ENCODE measurements at places on chromosomes 12 and 14.

GRCh38 chr14:75458305-75458704 is 30.5 kb downstream of the JDP2 start:
- DNase-seq: no peak

DNA sequence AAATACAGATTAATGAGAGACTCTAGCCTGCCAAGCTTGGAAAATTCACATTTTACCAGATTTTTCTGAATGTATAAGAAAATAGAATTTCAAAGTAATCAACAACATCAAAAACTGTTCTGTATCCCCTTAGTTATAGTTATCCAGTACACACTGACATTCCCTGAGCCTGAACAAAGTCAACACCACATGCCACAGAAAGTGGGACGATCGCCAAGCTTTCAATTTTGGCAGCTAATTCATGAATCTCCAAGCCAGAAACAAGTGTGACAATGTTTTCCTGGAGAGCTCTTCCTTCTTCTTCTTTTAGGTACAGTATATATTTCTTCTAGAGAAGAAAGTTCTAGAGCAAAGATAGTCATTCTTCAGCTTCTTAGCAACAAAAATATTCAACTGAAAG is 290.2 kb downstream of the PRKD1 start:
- no peak for DNase-seq

GRCh38 chr12:78328524-78328923 is 497.8 kb downstream of the NAV3 start:
- DNase-seq: no peak

DNA sequence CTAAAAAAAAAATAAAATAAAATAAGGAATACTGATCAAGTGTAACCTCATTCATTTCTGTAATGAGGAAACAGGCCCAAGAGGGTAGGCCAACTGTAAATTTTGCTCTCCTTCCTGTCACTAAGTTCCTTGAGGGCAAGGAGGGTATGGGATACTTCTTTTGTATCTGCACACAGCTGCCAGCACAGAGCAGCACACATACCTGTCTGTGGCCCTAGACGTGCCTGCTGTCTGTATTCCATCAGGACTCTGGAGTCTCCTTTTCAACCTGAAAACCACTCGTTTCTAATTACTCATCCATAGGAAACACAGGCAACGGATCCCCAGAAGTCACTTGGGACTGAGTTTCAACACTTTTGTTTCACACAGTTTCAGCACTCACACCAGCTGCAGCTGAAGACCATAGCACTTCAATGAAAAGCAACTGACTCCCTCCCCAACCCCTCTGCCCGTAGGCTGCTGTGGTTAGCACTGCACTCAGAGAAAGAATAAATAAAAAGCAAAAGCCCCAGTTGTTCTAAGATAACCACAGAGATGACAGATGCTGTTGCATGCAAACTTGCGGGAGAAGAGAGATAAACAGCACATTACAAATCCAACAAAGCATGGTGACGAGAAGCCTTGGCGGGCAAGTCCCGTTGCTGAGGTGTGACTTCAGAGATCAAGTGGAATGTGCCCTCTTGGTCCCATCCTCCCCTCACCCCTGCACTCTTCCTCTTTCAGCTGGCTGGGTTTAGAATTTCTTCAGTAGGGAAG is 24.9 kb downstream of the CRACR2A start:
- peak; percentile 80 for DNase-seq

DNA sequence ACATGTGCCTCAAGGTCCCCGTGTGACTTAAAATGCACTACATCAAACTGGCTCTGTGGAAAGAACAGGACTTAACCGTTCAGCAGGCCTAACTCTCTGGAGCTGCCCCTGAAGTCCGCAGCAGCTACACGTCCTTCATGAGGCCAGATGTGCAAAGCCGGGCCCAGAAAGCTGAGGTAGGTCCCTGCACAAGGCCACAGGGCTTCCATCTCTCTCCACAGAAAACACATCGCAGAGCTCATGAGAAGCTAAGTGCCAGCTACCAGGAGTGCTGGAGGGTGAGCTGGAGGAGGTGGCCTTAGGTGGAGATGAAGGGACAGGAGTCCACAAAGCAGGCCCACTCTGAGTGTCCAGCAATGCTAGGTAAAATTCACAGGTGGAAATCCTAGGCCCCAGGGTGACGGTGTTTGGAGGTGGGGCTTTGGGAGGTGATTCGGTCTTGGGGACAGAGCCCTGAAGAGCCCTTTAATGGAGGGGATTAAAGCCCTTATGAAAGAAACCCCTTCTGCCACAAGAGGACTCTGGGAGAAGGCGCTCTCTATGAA is 52.4 kb downstream of the VCPKMT start:
- DNase-seq: no peak

DNA sequence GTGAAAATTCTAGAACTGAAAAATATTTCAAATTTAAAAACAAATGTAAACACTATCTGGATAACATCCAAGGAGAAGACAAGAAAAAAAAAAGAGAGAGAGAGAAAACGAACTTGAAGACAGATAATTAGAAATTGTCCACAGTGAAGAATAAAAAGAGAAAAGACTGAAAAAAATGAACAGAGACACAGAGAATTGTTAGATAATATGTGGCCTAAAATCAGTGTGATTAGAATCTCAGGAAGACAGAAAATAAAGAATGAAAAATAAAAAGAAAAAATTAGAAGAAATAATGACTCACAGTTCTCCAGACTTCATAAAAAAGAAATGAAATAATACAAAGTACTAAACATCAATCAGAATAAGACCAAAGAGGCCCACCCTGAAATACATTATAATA is 1209.3 kb downstream of the FSCB start:
- DNase-seq: no peak

DNA sequence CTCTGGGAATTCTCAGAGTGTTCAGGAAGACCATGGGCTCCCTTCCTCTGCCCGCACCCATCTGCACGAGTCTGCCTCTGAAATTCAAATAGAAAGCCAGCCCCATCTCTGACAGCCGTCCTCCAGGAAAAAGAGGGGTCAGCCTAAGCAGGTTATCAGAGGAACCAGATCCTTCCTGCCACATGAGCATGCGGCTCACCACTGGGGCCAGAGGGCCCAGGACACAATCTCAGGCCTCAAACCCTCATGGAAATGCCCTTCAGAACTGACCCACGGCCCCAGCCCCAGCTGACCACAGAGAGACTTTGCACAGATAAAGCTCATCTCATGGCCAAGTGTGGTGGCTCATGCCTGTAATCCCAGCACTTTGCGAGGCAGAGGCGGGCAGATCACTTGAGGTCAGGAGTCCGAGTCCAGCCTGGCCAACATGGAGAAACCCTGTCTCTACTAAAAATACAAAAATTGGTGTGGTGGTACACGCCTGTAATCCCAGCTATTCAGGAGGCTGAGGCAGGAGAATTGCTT is 23.2 kb downstream of the PXN start:
- no peak for DNase-seq

DNA sequence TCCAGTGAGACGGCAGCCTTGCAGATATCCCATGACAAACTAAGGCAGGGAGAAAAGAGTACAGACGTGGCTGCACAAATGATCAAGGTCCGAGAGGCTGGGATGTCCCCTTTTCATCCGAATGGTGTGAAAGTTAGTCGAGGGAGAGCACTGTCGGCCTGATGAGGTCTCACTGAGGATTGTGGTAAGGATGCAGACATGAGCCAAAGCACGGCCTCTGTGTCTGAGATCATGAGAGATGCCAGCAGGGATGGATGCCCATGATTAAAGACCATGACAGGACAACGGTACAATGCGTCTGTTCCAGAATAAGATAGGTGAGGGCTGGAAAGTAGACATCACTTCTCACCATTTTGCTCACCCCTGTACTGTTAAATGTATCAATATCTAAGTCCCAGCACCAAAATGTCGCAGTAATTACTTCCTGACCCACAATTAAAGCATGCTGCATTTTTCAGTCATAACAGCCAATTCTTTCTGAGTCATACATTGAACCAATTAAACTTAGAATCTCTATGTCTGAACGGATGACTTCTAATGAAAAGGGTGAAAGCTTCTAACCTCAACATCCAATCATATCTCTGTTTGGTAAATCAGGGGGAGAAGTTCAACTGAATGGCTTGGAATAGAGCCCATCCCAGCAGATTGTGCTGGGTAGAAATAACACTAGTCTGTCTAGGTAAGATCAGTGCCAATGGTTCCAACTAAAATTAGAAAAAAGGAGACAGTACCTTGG is 249.6 kb upstream of the SOX5 start:
- no peak for DNase-seq

GRCh38 chr14:92861856-92862745 is 60.8 kb upstream of the CHGA start:
- no peak for DNase-seq

DNA sequence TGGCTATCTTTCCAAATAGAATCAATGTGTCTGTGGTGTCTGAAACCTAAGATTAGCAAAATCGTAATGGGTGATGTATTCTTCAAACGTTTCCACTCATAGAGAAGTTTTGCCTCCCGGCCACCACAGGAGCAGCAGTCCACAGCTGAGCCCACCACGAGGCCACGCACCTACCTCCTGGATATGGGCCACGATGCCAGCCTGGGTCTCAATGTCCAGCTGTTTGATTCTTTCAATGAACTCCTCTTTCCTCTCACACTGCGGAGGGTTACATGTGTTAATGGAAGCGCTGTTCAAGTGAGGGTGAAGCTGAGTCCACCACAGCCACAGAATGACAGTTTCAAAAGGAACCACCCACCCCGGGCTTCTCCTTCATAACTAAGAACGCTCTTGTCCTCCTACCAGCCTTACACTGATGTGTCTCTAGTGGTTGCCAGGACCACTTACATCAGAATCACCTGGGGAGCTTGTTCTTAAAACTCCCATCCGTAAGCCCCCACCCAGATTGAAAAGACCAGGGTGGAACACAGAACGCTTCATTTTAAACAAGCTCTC is 75.3 kb downstream of the CCDC88C start:
- no peak for DNase-seq

DNA sequence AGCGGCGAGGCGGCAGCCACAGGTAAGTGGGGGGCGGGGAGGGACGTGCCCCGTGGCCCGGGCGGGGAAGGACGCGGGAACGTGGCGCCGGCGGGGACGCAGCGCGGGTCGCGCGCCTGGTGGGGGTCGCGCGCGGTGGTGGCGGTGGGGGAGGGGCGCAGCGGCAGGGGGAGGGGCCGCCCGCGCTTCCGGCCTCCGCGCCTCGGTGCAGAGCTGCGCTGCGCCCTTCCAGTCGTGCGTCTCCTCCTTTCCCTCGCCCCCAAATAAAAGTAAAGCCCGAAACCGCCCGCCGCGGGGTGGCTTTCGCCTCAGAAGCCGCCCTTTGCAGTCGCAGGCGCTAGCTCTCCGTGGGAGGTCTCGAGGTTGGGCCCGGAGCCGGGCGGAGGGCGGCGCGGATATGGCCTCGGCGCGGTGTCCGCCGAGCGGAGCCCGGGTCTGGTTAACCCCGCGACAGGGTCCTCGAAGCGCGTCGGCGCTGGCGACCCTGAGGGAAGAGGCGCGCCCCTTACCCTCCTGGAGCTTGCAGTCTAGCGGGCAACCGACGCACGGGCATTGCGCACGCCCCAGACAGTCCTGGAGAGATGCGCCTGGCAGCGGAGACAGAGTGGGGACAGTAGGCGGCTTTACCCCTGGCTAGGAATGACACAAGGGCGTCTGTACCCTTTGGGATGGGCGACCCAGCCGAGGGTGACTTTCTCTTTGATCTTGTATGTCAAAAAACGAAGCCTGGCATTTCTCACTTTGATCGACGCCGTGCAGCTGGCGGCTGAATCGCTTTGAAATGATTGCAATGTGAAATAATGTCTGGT is 589 bp downstream of the ATF1 start:
- no peak for DNase-seq

DNA sequence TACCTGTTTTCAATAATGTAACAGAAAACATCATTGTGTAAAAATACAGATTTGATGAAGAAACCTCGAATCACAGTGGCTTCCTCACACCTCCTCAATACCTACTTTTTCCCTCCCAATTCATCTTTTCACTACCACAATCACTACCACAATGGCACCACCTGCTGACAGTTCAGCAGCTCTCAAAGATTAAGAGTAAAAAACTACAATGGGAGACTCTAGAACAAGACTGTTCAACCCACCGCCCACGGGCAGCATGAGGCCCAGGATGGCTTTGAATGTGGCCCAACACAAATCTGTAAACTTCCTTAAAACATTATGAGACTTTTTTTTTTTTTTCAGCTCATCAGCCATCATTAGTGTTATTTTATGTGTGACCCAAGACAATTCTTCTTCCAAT is 15.2 kb downstream of the MED6 start:
- no peak for DNase-seq

GRCh38 chr14:101881426-101881825 is 82.9 kb upstream of the DYNC1H1 start:
- no peak for DNase-seq

DNA sequence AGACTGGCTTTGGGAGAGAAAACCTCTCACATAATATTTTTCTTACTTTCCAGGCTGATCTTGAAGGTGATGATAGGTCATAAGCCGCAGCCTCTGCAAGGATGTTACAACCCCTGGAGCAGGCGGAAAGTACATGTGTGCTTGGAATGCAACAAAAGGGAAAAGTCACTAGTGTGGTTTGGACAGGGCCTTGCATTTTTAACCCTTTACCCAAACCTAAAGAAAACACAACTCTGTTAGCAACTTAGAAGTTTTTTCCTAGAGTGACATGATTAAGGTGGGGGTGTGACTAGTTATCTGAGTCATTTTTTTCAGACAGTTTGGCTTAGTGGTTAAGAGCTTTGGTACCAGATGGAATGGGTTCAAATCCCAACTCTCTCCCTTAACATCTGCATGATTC is 97.0 kb downstream of the TMEM30B start:
- no peak for DNase-seq

GRCh38 chr12:4630262-4630661 is 18.6 kb downstream of the AKAP3 start:
- DNase-seq: no peak

GRCh38 chr12:132496358-132496669 is 6.4 kb downstream of the FBRSL1 start:
- no peak for DNase-seq

DNA sequence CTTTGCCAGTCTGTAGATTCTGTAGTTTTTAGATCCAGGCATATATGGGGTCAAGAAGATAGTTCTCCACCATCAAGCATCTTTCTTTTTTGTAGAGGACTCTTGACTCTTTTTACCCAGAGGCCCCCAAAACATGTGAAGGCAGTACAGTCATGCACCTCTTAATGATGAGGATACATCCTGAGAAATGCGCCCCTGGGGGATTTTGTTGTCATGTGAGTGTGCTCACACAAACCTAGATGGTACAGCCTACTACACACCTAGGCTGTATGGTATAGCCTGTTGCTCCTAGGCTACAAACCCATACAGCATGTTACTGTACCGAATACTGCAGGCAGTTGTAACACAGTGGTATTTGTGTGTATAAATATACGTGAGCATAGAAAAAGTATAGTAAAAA is 23.0 kb downstream of the EVL start:
- no peak for DNase-seq

DNA sequence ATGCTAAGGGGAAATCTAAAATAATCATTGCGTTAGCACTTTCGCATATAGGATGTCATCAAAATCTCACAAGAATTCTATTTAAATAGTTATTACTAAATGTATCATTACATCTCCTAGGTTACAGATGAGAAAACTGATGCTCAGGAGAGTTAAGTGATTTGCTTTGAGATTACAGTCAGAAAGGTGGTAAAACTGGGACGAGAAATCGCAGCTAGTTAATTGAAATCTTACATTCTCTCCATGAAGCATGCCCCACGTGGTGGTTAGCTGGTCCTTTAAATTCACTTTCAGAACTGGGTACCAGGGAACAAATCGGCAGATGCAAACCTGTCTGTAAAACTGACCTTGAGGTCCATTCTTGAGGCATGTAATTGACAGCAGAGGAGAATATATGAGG is 71.8 kb upstream of the PLEKHG7 start:
- DNase-seq: no peak

Measured in SIG-M5 (cell line).